ENCODE measurements at places on chromosomes 13 and 19.

- no peak for DNase-seq
These were observed 126.2 kb downstream of the KCNRG start for GRCh38 chr13:50141375-50141975.

- no peak for DNase-seq
These were observed 101.5 kb upstream of the FNDC3A start for GRCh38 chr13:48874165-48874564.

DNA sequence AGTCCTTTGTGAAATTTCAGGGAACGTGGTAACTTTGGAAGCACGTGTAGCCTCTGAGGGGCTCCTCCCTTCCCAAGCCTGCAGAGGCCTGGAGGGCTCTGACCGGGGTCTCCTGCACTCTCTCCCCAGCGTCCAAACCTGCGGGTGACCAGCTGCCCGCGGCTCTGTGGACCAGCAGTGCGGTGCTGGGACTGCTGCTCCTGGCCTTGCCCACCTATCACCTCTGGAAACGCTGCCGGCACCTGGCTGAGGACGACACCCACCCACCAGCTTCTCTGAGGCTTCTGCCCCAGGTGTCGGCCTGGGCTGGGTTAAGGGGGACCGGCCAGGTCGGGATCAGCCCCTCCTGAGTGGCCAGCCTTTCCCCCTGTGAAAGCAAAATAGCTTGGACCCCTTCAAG is 2.7 kb upstream of the TPGS1 start:
- DNase-seq: no peak

- no peak for DNase-seq
These were observed 22.6 kb downstream of the NOSIP start for GRCh38 chr19:49557641-49558325.

DNA sequence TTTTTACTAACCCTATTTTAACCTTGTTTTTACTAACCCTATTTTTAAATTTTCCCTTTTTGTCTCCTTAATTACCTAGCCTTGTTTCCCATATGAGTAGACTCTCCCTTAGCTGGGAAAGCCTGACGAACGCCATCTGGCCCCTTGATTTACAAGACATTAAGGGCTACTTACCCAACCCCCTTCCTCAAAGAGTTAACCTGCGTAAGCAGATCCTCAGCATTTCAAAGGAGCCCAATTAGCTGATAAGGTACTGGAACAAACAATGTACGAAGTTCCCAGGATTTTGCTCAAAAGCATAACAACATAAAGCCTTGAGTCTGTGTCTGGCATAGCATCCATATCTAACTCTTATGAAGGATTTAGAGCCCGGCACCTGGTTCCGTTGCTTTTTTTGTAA is 4.7 kb upstream of the MVB12A start:
- DNase-seq: no peak

DNA sequence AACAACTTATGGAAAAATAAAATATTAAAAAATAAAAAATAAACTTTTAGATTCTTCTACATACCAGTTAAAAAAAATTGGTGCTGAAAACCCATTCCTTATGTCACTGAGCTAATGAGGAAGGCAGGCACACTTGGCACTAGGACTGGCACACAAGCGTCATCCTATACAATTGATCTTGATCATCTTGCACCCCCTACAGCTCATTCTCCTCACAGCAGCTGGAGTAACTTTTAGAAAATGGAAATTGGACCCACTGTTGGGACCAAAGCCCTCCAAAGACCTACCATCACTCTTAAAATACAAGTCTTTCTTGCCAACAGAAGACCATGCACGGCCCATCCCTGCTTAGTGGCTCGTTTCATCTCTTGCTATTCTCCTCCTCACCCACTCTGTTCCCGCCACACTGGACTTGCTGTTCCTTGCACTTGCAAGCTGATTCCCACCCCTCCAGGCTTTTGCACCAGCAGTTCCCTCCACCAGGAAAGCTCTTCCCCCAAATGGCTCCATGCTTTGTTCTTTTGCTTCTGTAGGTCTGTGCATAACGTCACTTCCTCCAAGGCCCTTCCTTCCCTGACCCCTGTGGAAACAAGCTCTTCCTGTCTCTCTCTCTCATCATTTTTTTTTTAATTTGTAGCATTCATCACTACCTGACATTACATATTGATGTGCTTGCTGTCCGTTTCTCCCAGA is 11.6 kb downstream of the CTU1 start:
- DNase-seq: no peak

- DNase-seq: no peak
These were observed 22.9 kb downstream of the NAXD start for GRCh38 chr13:110638257-110638656.

- DNase-seq: no peak
These were observed 14.7 kb downstream of the ZNF577 start for GRCh38 chr19:51873097-51873496.

DNA sequence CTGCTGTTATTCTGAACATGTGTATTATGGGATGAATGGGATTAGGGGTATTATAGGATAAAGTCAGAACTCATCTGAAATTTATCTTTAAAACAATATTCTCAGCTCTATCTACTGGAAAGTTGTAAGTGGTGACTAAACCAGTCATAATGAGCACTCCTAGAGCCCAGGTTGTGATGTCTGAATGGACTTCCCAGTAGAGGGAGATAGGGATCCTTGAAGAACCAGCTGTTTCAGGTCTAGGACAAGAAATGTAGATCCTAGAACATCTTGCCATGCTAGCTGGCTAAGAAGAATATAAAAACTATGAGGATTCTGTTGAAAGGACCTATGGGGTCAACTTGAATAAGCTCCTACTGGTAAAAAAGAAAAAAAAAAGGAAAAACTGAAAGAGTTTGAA is 310.8 kb downstream of the SLC7A1 start:
- DNase-seq: no peak

DNA sequence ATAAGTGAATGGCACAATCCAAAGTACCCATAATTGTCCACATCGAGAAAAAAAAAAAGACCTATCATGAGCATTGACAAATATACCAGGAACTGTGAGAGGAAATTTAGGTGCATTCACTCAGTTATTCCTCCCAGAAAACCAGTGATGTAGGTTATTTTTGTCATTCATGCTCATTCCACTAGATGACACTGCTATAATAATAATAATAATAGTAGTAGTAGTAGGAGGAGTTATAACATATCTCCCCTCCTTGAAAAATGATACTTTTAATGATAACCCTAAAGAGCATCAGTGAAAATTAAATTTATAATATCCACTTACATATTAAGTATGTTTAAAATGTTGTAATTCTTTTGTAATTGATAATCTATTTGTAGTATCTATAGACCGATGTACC is 463.9 kb upstream of the MIR17HG start:
- no peak for DNase-seq

DNA sequence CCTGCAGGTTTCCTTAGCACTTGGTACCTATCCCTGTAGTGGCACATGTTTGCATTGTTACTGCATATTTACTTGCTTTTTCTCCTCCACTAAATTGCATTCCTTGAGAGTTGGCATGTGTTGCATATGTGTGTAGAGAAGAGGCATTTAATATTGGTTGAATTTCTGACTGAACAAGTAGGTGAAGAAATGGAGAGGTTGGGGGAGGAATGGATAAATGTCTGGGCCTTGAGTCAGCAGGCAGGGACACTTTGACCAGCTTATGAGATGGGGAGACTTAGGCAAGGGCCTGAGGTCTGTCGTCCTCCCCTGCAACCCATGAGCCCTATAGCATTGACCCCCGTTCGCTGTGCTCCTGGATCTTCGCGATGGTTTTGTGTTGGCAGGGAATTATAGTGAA is 2.0 kb upstream of the GPR18 start:
- no peak for DNase-seq

- no peak for DNase-seq
These were observed 482.0 kb downstream of the PCDH20 start for GRCh38 chr13:60933638-60934037.

DNA sequence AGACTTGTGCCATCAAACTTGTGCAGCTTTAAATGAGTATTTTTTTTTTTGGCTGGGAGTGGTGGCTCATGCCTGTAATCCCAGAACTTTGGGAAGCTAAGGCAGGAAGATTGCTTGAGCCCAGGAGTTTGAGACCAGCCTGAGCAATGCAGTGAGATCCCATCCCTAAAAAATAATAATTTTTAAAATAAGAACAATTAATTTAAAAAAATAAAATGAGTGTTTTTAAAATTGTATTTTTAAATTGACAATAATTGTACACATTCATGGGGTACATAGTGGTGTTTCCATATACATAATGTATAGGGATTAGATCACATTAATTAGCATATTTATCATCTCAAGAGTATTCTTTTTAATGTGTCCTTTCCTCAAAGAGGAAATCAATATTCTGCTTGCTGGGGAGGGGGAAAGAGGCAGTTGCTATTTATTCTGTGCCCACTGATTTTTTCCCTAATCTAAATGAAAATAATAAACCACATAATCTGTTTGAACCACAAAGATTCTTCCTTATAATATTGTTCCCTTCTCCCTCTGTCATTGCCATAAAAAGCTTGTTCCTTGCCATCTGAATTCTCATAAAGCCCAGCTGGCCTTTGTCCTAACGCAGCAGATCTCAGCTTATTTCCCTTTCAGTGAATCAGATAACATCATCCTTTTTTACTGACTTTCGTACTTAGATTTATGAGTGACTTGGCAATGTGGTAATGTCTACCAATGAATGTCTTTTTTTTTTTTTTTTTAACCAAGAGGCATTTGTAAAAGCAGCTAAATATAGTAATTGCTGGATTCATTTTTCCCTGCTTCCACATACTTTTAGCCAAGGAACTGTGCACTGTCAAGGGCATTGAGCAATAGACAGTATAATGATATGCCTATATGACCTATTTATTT is 81.8 kb upstream of the RUBCNL start:
- DNase-seq: no peak

DNA sequence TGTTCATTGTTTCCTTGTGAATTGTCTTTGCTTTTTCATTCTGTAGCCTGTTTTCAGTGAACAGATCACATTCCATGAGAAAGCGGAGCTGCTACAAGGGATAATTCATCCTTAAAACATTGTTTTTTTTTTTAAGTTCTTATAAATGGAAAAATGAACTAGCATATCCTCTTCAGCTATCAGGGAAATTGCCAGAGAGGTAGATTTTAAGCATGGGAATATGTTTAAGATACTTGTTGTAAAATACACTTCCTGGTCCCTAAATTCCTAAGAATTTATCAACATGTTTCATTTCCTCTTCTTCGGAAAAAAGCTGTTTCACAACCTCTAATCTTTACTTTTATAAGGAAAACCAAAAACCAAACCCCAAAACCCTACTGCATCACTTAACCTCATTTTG is 238.0 kb downstream of the POSTN start:
- no peak for DNase-seq

DNA sequence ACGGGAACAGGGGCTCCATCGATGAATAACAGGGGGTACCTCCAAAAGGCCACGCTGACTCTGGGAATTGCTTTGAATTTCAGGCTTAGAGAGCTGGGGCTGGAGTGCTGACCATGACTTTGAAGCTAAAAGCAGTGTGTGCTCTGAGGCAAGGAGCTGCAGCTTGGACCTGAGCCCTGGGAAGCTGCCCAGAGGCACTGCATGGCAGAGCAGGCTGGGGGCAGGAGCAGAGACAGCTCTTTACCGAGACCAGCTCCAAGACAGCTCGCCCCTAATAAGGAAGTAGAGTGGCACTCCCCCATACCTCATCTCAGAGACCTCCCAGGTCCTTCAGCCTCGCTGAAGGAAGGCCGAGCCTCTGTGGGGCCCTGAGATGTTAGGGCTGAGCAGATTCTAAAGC is 200.2 kb downstream of the COL4A1 start:
- DNase-seq: no peak

- no peak for DNase-seq
These were observed 6.9 kb downstream of the MYPOP start for GRCh38 chr19:45895519-45895972.

GRCh38 chr13:35293579-35294226 is 182.8 kb downstream of the MAB21L1 start:
- no peak for DNase-seq

GRCh38 chr13:31946091-31946770 is 85.3 kb upstream of the FRY start:
- DNase-seq: no peak

DNA sequence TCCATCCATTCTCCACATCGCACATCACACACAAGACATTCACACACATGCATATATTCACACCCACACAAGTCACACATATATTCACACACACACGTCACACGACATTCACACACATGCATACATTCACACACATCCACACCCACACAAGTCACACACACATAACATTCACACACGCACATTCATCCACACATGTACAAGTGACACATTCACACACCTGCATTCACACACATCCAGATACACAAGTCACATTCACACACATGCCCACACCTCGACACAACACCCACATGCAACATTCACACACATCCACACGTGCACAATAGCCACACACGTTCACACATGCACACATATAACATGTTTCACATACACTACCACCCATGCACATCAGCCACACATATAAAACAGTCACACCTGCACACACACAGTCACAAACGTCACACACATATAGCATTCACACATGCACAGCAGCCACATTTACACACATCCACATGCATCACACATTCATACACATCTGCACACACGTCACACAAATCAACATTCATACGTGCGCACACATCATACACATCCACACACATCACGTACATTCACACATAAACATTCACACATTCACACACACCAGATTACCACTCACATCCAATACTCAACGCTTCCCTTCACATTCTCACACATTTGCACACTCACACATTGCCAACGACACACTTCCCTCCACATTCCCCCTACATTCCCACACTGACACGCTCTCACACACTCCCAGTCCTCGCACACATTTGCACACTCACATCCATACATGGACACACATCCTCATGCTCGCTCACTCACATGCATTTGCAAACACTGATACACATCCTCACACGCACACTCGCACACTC is 41.0 kb downstream of the ANKRD10 start:
- no peak for DNase-seq

DNA sequence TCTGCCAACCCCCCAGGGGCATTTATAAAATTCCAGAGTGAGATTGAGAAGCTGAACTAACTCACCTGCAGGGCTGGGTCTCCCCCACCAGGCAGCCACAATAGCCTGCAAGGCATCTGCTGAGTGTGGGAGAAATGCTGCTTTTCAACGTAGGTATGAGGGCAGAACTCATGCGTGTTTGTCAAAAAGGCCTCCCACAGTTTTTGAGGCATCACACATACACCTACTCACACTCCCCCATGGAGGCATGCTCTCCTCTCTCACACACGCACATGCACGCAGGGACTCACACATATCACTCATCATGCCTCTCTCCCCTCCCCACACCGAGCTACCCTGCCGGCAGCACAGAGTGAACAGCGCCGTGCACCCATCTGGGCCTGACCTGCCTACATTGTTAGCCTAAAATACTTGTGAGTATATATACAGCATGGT is 390.5 kb downstream of the FGF9 start:
- DNase-seq: no peak

Data from NCI-H1092 (cell line).